ENCODE measurements at places on chromosomes 13 and 19.

DNA sequence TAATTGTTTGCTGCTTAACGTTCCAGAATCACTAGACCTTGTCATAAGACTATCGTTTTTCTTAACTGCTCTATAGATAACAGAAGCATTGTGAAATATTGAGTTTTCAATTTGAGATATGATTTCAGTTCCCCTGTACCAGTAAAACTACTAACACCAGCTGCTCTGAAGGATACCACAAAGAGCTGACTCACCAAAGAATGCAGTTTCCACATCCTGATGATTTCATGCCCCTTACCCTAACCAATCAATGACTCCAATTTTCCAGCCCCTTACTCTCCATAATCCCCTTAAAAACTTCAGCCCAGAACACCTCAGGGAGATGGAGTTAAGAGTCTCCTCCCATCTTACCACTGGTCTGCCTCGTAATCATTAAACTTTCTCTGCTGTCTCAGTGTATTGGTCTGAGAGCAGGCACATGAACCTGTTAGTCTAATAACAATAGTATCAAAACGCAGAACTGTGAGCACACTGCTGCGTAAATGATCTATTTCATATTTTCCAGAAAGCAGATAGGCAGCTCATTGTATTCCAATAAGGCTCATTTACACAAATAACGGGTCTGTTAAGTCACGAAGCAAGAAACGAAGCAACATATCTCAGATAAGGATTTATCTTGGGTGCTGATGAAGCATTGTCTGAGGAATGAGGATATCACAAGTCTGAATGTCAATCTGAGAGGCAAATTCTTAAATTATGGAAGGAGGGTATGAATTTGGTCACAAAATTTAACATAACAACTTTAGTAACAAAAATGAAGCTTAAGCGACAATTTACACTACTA, 14.1 kb upstream of the CCNA1 start:
- DNase-seq: no peak

GRCh38 chr19:10416083-10416379, 4.3 kb upstream of the PDE4A start:
- no peak for DNase-seq

GRCh38 chr13:100604918-100605710, 16.5 kb upstream of the GGACT start:
- no peak for DNase-seq

- no peak for DNase-seq
These were observed 190.9 kb downstream of the ZNF486 start for GRCh38 chr19:20357921-20358320.

DNA sequence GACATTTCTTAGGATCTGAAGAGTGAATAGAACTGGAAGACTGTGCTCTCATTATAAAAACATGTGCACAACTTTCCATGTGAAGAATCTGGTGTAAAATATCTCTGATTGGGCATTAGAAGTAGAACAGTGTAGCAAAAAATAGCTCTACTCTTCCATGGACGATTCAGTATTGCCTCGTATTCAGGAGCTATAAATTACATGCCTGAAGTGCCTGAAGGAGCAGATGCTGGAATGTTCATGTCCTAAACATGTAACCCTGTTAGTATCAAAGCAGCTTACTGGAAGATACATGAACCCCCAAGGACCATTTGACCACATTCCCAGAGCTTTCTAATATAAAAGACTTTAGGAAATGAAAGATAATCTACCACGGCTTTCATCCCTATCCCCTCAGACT, 528.9 kb downstream of the DACH1 start:
- DNase-seq: no peak

DNA sequence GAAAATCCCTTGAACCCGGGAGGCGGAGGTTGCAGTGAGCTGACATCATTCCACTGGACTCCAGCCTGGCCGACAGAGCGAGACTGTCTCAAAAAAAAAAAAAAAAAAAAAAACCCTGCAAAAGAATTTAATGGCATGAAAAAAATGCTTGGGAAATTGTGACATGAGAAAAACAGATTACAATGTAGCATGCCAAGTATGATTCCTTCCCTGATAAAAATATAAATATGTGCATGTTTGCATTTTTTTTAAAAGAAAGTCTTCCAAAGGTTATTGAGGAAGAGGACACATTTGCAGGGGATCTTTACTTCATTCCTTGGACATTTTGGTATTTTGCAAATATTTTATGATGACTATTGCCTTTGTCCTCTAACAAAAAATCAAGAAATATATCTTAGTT, 14.5 kb upstream of the ZBTB32 start:
- no peak for DNase-seq

- DNase-seq: peak; percentile 24
These were observed 64.5 kb upstream of the SLC10A2 start for GRCh38 chr13:103130681-103131210.

DNA sequence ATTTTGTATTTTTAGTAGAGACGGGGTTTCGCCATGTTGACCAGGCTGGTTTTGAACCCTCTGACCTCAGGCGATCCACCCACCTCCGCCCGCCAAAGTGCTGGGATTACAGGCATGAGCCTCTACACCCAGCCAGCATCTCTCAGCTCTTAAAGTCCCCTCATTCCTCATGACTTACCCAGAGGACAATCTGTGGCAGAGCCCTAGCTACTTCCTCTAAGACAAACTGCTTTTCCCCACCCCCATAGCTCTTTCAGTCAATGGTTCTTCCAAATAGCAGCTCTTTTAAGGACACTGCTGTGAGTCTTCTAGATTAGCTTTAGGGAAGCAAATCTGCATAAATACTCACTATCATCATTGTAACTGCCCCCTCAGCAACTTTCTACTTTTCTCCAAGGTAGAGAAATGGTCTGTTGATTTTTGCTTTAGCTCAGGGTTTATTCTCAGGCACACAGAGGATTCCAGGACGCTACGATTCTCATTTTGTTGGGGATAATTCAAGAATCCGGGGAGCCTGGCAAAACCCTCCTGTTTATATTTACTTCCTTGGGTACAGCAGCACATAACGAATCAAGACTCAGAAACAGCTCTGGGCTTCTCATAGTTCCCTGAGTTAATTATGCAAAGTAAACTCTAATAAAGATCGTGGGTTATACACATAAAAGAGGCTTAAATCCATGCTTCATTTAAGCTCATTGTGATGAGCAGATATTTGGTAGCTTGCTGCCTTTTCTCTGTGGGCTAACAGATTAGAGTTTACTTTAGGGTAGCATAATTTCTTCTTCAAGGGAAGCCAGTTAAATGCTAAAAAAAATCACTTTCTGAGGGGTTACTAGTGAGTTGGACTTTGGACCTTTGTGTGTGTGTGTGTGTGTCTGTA, 357.4 kb downstream of the TDRD3 start:
- DNase-seq: no peak

DNA sequence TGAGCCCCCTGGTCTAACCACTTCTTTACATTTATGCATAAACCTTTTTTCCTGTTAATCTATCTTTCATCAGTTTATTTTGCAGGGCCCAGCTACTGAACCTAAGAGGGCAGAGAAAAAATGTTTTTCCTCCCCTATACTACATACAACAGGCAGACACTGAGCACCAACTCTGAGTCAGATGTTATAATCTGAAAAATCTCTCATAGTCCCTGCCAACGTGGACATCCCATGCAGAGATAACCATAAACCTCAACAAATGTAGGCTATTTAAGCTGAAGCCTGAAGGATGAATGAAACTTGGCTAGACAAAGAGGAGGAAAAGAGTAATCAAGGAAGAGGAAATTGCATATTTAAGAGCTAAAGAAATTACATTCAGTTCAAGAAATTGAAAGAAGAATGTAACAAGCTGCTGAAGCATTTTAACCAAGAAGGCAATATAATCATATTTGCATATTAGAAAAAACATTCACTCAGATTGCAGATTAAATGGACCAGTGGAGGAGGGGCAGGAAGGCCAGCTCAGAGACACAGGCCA, 2.6 kb downstream of the NEK3 start:
- DNase-seq: no peak

- DNase-seq: no peak
These were observed 34.3 kb upstream of the LRRC4B start for GRCh38 chr19:50602496-50602895.

- DNase-seq: no peak
These were observed 35.7 kb downstream of the UFM1 start for GRCh38 chr13:38385153-38385891.

GRCh38 chr13:96967248-96967745, 27.0 kb downstream of the OXGR1 start:
- DNase-seq: peak; percentile 77

GRCh38 chr13:111489301-111489700, 168.9 kb downstream of the TEX29 start:
- no peak for DNase-seq

DNA sequence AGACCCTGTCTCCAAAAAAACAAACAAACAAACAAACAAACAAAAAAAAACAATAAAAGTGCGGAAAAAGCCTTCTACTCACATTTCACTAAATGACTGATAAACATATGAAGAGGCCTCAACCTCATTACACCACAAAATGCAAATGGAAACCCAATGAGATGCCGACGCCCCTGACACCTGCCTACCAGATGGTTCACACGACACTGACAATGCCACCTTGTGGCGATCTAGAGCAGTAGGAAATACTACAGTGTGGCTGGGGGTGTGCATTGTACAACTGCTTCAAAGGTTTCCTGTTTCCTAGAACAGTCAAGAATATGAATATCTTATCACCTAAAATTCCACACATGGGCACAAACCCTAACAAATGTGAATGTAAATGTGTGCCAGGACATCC, 14.0 kb downstream of the SCGB2B2 start:
- DNase-seq: peak; percentile 84

GRCh38 chr13:63167699-63168337, 1752.2 kb upstream of the PCDH20 start:
- DNase-seq: no peak

DNA sequence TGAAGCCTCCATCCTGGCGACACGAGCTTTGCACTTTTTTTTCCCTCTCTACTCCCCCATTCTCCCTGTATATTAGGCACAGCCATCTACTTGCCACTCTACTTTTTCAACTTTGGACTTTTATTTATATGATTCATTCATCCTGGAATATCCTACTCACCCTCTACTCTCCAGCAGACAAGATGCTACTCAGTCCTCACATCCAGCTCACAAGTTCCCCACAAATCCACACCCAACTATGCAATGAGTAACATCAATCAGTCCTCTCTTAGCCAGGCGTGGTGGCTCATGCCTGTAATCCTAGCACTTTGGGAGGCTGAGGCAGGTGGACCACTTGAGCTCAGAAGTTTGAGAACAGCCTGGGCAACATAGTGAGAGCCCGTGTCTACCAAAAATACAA, 23.9 kb upstream of the URAD start:
- DNase-seq: no peak

DNA sequence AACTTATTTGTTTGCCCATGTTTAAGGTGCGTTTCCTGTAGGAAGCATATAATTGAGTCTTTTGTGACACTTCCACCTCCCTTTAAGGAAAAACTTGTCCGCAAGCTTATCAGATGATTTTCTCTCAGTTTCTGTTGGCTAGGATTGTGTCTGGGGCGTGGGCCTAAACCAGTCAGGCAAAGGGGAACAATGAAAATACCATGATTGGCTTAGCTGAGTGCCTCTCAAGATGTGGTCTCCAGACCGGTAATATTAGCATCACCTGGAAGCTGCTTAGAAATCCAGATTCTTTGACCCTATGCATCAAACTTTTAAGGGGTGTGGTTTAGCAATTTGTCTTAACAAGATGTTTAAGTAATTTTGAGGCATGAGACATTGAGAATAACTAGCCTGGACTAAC, 20.0 kb downstream of the SLAIN1 start:
- DNase-seq: no peak

All from HT-29 (cell line).